ENCODE measurements at places on chromosomes 2 and 18. TPM values are rescaled to one million over a fixed set of nuclear protein-coding genes. Genes with fewer than 3 reads are reported as not detected.

The TGFA gene
- 0.33 TPM for total RNA-seq

The EPB41L3 gene
- total RNA-seq, result 1.1 TPM

The ZSWIM2 gene
- total RNA-seq, result not detected

The LONRF2 gene
- 0.03 TPM for total RNA-seq

The LCT gene
- 0.10 TPM for total RNA-seq

The COL3A1 gene
- total RNA-seq, result 0.42 TPM

The AKAIN1 gene
- total RNA-seq, result not detected

The C2orf92 gene
- total RNA-seq, result 4.0 TPM

The ASXL3 gene
- not detected for total RNA-seq

The PIKFYVE gene
- 13.6 TPM for total RNA-seq

The SPP2 gene
- not detected for total RNA-seq

The PSTPIP2 gene
- total RNA-seq, result 15.8 TPM

The MC4R gene
- not detected for total RNA-seq

The SULT1C4 gene
- total RNA-seq, result not detected

The GKN2 gene
- not detected for total RNA-seq

The SMAD2 gene
- total RNA-seq, result 129 TPM

The SNORC gene
- 1.7 TPM for total RNA-seq

The CTDSP1 gene
- 42.8 TPM for total RNA-seq
